ENCODE measurements at places on chromosomes 16 and 17.

GRCh38 chr16:66926171-66926947 is 1.0 kb upstream of the RRAD start:
- no peak for DNase-seq

DNA sequence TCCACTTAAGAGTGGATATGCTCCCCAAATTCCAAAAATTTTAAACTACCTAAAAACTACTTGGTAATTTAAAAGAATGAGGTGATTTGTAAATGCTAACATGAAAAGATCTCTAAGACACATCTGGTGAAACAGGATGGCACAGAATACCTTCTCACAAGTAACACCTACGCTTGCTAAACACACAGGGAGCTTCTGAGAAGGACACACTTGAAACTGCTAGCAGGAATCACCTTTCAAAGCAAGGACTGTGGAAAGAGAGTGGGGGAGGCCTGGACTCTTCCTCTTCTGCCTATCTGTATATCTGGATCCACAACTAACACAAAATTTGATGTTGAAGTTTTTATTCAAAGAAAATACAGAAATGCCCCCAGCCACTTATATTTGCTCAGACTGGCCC is 52.4 kb downstream of the CYTH1 start:
- no peak for DNase-seq

GRCh38 chr17:77846531-77847085 is 111.9 kb upstream of the TNRC6C start:
- DNase-seq: no peak

DNA sequence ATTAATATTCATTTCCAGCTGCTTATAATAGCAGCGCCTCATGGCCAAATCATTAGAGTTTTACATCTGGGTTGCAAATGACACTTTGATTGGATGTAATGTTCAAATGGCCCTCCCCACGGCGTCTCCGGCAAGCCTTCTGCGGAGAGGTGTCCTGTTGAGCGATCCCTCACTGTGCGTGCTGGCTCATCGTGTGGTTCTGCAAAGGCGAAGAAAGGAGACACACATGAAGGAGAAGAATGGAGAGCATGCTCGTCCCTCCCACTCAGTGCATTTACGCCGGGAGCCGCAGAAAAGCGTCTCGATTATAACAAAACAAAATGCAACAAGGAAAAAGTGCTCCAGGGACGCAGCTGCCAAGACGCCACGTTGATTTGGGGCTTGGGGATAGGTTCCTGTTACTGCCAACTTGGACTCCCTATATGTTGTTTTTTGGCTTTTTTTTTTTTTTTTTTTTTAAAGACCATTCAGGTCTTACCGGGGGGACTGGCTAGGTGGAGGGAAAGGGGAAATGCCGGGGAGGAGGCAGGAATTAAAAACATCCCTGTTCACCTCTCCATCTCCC is 117.6 kb downstream of the C16orf78 start:
- no peak for DNase-seq

- no peak for DNase-seq
Measured at GRCh38 chr16:10751291-10751697, 7.7 kb downstream of the NUBP1 start.

DNA sequence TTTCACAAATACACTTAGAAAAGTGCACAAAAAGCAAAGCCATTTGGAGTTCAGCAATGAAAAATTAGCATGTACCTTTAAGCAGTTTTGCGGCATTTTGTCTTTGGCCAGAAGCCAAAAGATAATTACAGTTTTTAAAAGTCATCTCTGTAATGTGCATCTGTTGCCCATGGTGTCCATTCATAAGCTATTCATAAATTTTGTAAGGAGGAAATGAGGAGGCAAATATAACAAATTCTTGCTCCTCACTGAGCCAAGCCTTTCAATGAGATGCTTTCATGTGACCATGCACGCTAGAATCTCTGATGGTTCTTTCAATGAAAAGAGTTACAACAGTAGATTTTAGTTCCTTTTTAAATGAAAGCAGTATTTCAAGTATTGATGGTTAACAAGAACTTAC is 247.1 kb upstream of the MON1B start:
- DNase-seq: no peak

DNA sequence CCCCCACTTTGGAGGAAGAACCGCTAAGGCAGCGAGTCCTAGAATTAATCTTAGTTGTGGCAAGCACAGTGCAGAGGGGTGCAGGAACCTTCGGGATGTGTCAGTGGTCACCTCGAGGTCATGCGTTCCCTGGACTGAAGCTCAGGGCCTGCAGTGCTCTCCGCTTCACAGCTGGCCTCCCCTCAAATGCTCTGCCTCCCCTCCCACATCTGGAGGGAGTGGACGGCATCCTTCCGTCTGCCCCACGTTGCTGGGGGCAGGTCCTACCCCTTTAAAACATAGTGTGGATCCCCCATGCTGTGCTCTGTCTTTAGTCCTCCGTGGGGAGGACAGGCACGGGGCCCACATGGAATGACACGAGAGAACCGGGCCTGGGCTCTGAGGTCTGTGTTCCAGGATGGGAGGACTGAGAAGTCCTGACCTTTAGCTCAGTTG is 99.5 kb upstream of the CDC42EP4 start:
- DNase-seq: no peak

DNA sequence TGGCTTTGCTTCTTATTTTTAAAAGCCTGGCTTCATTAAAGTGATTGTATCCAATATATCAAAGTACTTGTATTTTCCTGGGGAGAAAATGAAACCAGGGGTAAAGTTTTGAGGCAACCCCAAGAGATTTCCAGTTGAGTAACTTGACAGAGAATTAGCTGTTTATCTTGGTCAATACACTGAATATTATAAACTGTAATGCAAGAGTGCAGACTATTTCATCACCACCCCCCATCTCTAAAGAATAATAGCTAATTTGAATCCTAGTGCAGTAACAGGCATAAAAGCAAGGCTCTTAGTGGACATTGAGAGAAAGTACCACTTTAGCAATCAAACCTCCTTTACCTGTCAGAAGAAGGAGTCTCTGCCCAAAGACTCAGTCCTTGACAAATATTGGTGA is 27.0 kb downstream of the IRX6 start:
- no peak for DNase-seq

GRCh38 chr17:27473748-27474609 is 17.7 kb downstream of the KSR1 start:
- no peak for DNase-seq

DNA sequence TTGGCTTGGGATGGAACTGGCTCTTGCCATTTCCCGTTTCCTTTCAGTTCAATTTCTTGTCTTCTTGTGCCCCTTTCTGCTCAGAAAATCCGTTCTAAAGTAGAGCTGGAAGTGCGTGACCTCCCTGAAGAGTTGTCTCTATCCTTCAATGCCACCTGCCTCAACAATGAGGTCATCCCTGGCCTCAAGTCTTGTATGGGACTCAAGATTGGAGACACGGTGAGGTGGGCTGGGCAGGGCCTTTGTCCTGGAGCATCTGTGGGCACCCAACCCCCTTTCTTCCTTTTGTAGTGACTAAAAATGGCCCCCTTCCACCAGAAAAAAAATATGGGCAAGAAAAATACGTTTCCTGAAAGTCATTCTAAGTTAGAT is 32.9 kb upstream of the EFCAB13 start:
- no peak for DNase-seq

GRCh38 chr16:48526058-48526957 is 83.7 kb downstream of the N4BP1 start:
- no peak for DNase-seq

DNA sequence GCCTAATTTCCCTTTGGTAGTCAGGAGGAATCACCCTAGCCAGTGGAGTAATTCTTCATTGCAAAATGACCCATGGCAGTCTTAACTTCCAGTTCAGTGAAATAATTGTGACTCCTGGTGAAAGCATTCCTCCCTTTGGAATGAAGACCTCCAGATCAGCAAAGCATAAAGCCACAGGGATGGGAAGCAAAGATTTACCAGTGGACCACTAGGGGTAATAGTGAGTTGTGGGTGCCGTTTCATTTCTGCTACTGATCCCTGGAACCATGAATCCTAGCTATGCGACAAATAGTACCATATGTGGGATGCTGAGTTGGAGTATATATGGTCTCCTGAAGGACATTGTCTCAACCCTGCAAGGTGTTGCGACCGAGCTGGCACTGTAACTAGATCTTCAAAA is 13.7 kb downstream of the DYNLL2 start:
- DNase-seq: no peak

Measured in activated naive CD4-positive, alpha-beta T cell (primary cell).